ENCODE measurements at places on chromosomes 16 and 17. TPM values are rescaled to one million over a fixed set of nuclear protein-coding genes. Genes with fewer than 3 reads are reported as not detected.

- DNase-seq, result peak; percentile 27
These were observed 3.8 kb downstream of the PRR29 start for GRCh38 chr17:64001763-64002529.

GRCh38 chr17:55341432-55341831 lies 76.7 kb downstream of the HLF start:
- DNase-seq, result no peak

The TBC1D3 gene
- not detected for total RNA-seq

The SNAI3 gene
- 14.4 TPM for total RNA-seq

The RNF222 gene
- total RNA-seq, result 0.30 TPM

The UNC119 gene
- 57.8 TPM for total RNA-seq

The ZNF423 gene
- total RNA-seq, result 0.06 TPM

DNA sequence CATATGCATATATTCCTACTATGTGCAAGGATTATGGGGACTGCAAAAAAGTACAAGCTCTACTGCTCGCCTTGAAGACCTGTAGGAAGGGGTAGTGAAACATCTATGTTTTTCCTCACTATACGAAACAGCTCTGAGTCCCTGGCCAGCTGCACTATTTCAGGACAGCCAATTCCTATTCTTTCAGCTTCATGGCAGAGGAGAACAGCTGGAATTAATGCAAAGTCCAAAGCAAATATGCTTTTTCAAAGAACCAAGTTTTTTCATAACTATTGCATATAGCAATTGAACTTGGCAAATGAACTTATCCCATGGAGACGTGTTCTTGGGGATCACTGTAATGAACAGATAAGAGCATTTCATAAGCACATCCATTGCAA lies 122.3 kb downstream of the SPACA3 start:
- DNase-seq, result no peak

- DNase-seq, result no peak
These were observed 236.7 kb upstream of the TNRC6C start for GRCh38 chr17:77721846-77722160.

The IGF2BP1 gene
- total RNA-seq, result not detected

DNA sequence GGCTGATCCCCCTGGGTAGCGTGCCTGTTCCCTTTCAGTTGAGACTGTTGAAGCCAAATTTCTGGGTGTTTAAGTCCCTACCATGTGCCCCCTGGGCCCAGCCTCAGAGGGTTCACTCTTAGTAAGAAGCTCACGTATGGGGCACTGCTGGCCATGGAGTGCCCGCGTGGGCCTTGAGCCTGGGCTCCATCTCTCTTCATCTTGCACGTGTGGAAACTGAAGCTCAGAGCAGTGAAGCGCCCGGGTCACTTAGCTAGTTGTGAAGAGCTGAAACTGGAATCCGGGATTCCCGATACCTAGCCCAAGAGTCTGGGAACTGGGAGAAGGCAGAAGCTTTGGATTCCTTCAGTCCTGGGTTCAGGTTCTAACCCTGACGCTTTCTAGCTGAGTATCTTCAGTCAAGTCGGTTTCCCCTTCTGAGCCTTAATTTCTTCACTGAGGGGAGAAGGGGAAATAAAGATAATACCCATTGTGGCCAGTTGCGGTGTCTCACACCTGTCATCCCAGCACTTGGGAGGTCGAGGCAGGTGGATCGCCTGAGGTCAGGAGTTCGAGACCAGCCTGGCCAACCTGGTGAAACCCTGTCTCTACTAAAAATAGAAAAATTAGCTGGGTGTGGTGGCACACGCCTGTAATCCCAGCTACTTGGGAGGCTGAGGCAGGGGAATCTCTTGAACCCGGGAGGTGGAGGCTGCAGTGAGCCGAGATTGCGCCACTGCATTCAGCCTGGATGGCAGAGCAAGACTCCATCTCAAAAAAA lies 103.9 kb downstream of the OR1D5 start:
- DNase-seq, result no peak

The PIK3R6 gene
- total RNA-seq, result 15.8 TPM

The GNAO1 gene
- total RNA-seq, result 5.7 TPM

- no peak for DNase-seq
These were observed 81.6 kb upstream of the CACNG3 start for GRCh38 chr16:24174504-24174903.

DNA sequence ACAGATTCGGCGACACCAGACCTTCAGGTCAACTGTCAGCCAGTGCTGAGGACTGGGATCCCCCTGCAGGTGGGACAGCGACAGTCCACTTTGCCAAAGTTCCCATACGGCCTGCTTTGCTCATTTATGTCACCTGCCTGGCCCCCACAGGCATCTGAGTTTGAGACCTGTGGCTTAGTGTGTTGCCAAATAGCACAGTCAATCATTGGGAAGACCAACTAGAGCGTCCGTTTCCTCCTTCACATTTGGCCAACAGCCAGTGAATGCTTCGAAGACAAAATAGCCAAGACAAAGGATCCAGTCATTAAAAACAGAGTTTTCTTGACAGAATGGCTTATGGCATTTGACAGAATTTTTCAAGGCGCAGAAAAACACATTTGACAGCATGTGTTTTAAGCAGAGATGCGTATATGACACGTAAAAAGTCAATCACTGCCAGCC lies 113.8 kb downstream of the ABCC12 start:
- DNase-seq, result no peak

DNA sequence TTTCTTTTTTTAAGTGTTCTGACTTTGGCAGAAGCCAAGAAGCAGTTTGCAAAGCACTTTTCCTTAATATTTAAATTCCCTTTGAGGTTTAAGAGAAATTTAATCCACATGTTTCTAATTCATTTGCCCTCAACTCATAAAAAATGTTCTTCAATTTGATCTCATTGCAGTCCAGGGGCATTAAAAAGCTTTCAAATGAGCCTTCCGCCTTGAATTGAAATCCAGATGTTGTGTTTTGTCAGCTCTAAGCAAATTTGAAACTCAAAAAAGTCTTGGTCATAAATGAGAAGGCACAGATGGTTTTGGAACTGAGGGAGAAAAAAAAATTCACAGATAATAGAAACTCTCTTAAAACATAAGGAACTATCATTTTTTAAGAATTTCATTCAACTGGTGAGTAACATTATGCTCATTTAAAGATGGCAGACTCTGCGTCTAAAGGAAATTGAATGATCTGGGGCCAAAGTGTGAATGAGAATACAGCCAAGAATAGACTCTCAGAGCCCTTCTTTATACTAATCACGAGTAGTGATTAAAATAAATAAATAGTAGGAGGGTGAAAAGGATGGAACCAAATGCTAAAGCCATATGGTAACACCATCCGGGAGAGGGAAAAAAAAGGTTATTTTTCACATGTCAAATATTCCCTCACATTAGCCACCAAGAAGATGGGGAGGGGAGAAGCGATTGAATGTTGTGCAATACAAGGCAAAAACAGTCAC lies 1304.7 kb downstream of the CDH8 start:
- no peak for DNase-seq

The COL1A1 gene
- total RNA-seq, result 0.96 TPM

The CFAP119 gene
- total RNA-seq, result 4.4 TPM

GRCh38 chr16:31451681-31452351 lies 7.5 kb upstream of the ARMC5 start:
- DNase-seq, result no peak

The EME1 gene
- total RNA-seq, result 27.3 TPM

The LRRC36 gene
- total RNA-seq, result 0.64 TPM

The TNFRSF12A gene
- total RNA-seq, result 2.9 TPM

DNA sequence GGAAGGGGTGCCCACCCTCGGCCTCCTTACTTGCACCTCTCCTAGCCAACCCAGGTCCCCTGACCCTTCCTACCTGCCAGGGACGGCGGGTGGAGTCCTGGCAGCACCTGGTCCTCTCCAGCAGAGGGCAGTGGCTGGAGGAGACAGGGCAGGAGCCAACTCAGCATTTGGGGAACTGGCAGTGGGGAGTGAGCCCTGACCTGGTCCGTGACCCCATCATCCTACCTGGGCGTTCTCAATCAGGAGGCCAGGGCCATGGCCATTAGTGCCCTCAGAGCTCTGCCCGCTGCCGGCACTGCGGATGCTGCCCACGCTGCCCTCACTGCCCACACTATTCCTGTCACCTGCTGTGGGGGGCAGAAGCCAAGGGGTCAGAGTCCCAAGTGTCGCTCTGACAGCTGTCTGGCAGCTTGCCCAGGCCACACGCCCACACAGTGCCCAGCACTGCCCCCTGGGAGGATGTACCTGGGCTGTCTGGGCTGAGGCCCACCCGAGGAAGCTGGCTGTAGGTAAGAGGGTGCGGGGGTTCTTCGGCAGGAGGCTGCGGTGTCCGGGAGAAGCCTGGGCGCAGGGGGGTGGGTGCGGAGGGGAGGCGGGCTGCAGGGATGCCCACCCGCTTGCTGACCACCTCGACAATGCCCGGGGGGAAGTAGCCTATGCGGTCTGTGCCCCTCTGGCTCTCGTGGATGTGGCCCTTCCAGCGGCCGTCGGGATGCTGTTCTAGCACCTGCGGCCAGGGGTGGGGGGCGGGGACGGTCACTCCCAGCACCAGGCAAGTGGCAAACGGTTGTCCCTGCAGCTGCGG lies 10.8 kb downstream of the CASKIN2 start:
- DNase-seq, result no peak

The PPP1R1B gene
- total RNA-seq, result not detected

The TEX19 gene
- not detected for total RNA-seq

The SERPINF2 gene
- 0.23 TPM for total RNA-seq

The CACNG5 gene
- total RNA-seq, result not detected

DNA sequence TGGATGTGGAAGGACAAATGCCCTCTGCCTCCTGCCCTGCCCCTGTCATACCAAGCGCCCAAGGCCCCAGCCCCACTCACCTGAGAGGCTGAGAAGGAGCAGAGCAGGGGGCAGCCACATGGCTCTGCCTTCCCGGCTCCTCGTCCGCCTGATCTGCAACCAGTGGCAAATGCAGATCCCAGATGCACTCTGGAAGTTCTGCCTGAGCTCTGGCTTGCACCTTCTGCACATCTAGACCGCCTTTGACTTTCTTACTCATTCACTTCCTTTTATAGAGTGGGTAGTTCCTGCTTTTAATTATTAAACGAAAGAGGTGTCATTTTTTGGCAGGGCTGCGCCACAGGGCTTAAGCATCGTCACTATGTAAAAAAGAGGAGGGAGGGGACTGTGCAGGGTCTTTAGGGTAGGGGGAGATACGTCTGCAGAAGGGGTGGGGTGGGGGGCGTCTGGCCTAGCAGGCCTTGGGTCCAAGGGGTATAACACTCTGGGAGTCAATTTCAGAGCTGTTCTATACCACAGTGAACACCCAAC lies at the start of gene CD300LB:
Gene CD300LB (minus strand): TSS at position 245 of the 531 bp plus-strand sequence. CDS start 125 bp downstream, at position 120.
- peak; percentile 8 for DNase-seq

GRCh38 chr17:17050346-17051345 lies 8.4 kb downstream of the MPRIP start:
- DNase-seq, result no peak

The IL32 gene
- 2,319 TPM for total RNA-seq

- DNase-seq, result no peak
These were observed 551 bp upstream of the MLX start for GRCh38 chr17:42566215-42566882.

The ENO3 gene
- total RNA-seq, result 31.4 TPM

Measured in activated naive CD8-positive, alpha-beta T cell treated with anti-CD3 and anti-CD28 coated beads, Interleukin-2, amount 10 ng/mL, durations not matched to agents 7 days and 5 days (primary cell).